LNCaP clone FGC (cell line): ENCODE measurements at places on chromosomes 3 and 15.

- DNase-seq: no peak
These were observed 26.7 kb upstream of the DRD3 start for GRCh38 chr3:114205541-114205940.

GRCh38 chr15:60591496-60592370, 112.8 kb upstream of the ICE2 start:
- DNase-seq: no peak

DNA sequence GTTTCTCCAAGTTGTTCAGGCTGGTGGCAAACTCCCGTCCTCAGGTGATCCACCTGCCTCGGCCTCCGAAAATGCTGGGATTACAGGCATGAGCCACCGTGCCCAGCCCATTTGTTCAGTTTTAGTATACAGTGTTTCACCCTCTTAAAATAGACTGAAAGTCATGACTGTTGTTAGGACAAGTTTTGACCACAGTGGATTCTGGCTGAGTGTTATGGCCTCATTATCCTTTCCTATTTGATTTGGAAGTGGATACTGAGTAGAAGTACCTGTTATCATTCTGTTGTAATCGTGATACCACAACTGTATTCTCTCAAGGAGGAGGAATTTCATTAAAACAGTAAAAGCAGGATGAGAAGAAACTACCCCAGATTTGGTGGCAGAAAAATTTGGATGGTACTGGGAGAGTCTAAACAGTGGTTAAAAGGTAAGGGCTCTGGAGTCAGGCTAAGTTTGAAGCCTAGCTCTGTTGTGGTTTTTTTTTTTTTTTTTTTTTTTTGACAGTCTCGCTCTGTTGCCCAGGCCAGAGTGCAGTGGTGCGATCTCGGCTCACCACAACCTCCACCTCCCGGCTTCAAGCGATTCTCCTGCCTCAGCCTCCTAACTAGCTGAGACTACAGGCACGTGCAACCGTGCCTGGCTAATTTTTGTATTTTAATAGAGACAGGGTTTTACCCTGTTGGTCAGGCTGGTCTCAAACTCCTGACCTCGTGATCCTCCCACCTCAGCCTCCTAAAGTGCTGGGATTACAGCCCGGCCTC, 2.6 kb downstream of the MAP2K1 start:
- DNase-seq: peak; percentile 84

DNA sequence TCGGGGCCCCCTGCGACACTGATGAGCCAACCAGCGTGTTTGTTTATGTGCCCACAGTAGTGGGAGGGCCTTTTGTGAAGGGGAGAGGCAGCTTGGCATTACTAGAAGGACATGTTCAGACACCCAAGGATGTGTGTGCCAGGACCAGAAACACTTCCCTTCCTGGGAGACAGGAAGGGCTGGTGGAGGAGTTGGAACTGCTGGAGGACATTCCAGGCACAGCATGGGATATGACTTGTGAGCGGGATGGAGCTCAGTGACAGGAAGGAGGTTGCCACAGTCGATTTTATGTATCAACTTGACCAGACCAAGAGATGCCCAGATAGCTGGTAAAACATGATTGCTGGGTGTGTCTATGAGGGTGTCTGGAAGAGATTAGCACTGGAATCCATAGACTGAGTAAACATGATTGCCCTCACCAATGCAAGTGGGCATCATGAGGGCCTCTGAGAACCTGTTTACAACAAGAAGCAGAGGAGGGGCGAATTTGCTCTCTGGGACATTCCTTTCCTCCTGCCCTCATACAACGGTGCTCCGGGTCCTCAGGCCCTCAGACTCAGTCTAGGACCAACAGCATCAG, 106.4 kb upstream of the TLE3 start:
- DNase-seq: no peak

DNA sequence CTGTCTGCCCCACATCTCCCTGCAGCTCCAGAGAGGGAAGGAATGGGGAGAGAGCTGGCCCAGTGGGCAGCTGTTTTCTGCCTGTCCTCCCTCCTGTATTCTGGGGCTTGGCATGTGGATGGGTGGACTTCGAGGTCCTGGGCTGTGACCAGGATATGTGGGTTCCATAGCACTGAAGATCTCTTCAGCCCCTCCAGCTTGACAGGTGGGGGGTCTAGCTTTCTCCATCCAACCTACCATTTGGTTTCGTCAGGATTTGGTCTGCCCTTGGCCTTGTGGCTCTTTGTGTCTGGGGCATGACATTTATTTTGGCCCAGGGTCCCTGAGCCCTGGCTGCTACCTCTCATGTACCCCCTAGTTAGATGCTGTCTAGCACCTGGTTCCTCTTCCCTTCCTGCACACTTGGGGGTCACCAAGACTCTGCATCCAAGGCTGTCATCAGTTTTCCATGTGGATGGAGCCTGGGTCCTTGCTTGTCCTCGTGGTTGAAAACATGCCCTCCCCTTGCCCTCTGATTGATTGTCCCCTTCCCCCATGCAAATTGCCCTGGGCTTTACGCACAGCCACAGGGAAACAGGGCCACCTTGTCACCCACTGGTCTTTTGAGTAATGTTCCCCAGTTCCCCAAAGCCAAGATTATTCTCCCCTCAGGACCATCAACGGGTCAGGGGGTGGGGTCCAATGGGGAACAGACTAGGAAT, 3.2 kb downstream of the EPHB3 start:
- DNase-seq: no peak

- no peak for DNase-seq
These were observed 116.2 kb upstream of the TMCO5A start for GRCh38 chr15:37818152-37818677.

GRCh38 chr15:42048821-42049200, 28.0 kb upstream of the PLA2G4E start:
- no peak for DNase-seq

- DNase-seq: peak; percentile 96
These were observed 17.5 kb upstream of the HACD2 start for GRCh38 chr3:123602325-123602724.

GRCh38 chr3:122508135-122508914, 6.4 kb downstream of the KPNA1 start:
- DNase-seq: no peak

DNA sequence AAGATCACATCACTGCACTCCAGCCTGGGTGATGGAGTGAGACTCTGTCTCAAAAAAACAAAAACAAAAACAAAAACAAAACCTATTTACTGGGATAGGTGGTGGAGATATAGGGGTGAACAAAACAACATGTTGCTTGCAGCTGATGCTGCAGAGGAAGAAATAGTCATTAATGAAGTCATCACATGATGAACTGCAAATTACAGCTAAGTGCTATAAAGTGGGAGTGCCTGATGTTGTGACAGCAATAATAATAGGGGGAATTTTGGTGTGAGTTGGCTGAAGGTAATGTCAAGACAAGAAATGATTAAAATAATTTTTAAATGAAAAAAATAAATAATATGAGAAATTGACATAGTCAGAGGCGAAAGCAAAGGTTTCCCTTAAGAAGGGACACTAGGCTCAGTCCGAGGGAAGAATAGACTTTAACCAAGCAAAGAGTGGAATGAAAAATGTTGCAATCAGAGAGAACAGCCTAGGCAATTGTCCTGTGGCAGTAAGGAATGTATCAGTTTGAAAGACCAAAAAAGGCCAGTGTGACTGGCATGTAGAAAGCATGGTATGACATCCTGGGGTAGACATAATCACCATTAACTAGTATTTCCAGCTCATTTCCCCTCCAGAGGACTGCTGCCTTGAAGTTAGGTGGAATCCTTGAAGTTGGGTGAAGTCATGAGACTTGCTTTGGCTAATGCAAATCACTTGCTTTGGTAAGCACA, 14.7 kb upstream of the PIK3CB start:
- DNase-seq: no peak

GRCh38 chr3:56012721-56013120, 455.5 kb downstream of the ERC2 start:
- no peak for DNase-seq

- DNase-seq: no peak
These were observed 168.7 kb upstream of the RASGRP1 start for GRCh38 chr15:38733331-38733730.

- no peak for DNase-seq
These were observed 33.1 kb downstream of the RBP2 start for GRCh38 chr3:139443186-139443585.

GRCh38 chr3:53040351-53040820, 5.5 kb downstream of the SFMBT1 start:
- DNase-seq: no peak

DNA sequence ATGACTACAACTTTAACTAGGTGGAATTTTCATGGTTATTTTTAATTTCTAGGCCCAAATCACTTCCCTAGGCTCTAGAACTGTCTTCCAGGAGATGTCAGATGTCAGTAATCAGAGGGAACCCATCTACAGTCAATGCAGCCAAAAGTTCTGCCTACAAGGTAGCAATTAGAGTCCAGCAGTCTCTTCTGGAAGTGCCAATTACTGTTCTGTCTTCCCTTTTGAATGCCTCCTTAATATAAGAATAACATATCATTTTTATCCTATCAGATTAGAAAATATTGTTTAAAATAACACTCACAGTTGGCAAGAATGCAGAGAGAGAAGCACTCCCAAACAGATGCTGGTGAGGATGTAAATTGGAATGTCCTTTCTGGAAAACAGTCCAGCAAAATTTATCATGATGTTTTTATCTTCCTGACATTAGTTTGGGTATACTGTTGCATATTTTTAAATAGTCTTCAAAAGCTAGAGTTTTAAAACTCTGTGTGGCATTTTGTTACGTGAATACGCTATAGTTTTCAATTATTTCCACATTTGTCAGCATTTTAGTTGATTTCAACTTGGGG, 543.7 kb downstream of the FHIT start:
- no peak for DNase-seq
